ENCODE measurements at places on chromosomes 7 and 10.

DNA sequence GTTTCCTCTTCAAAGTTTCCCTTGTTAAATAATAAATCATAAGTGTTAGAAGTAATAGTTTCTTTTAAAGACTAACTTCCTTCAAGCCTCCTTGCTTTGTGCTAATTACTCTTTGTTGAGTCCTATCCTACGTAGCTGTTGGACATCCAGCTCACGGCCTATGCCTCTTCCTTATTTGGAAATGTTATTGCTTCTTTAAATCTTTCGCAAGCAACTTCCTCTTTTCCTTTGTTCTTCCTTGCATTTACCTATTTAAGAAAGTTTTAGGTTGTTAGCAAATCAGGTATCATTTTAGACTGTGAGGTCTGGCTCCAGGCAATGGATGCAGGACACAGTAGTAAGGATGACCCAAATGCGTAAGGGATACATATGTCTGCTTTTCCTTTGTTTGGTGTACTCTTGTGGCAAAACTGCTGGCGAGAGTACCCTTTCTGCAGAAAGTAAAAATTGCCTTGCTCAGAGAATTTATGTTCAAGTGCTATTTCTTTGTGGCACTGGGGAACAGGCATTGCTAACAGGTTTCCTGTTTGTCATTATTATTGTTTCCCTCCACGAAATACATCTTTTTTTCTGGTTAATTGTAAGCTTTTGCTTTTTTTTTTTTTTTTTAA is 110.5 kb downstream of the DYNC2I1 start:
- no peak for DNase-seq

DNA sequence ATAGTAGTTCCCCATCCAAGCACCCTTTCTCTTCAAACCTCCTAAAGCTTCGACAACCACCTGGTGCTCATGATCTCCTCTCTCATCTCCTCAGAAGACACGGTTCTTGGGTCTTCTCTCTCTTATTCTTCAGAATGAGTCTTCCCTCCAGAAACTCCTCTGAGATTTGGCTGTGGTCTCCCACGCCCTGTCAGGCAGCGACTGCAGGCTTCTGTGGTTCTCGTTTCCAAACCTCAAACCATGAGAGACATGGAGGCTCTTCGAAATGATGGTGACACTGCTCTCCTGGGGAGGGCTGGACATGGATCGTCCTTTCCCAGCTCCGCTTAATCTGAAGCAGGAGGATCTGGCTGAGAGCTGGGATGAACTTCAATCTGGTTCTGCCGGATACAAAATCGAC is 78.6 kb upstream of the PITRM1 start:
- no peak for DNase-seq

GRCh38 chr10:97549587-97550322 is 22.8 kb upstream of the ANKRD2 start:
- no peak for DNase-seq

GRCh38 chr10:78507510-78508160 is 474.0 kb downstream of the RPS24 start:
- DNase-seq: no peak

DNA sequence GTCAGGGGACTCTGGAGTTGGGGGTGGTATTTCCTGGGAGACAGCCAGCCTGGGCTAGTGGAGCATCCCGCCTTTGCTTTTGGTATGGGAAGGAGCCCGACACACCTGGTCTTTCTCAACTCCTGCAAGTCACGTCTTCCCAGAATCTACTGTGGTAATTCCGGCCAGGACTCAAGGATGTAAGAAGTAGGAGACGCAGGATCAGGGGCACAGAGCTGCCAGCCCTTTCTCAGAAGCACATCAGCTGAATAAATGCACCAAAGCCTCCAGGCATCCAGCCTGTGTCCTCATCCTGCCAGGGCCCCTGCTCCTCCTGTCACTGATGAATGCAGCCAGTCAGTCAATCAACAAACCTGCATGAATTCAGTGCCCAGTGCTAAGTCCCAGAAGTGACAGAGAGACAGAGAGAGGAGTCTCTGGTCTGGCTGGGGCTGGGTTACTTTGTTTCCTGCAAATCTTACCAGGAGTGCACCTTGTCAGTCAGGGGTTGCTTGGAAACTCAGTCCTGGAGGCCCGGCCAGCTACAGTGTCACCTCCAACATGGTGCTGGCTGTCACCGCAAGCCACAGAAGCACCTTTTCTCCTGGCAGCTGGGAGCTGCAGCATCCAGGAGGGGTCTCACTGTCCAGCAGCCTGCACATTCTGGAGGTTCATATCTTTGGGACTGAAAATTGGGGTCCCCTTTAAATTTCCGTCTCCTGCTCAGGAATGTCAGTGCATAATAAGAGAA is 101.8 kb downstream of the PTPRE start:
- no peak for DNase-seq

- no peak for DNase-seq
Observed at GRCh38 chr7:138957753-138958390, 23.3 kb downstream of the KIAA1549 start.

- DNase-seq: no peak
Observed at GRCh38 chr10:73841526-73842285, 30.3 kb upstream of the NDST2 start.

DNA sequence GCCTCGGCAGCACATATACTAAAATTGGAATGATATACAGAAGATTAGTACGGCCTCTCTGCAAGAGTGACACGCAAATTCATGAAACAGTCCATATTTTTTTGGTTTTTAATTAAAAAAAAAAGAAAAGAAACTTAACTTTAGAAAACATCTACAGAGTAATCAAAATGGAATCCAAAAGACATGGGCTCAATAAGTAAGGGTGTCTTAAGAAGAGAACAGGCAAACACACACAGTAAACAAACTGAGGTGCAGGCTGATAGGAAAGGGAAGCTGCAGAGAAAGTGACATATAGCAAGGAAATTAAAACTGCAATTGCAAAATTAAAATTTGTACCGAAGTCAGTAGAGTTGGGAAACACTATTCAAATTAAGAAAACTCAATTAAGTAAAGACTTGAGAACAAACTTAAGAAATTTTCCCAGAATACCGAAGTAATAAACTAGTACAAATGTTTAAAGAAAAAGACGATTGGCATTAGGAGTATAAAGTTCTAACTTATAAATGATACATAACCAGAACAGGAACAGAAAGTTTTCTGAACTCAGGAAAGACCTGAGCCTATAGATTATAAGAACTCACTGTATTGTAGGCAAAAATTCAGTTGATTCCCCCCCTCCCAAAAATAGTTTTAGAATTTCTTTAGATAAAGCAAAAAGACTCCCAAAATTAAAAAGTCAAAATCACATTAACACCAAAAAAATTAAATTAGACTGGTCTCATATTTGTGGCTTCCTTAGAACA is 16.3 kb downstream of the MTPN start:
- DNase-seq: no peak
